ENCODE measurements at places on chromosomes 11 and 22. TPM values are rescaled to one million over a fixed set of nuclear protein-coding genes. Genes with fewer than 3 reads are reported as not detected.

The KCNJ5 gene
- not detected for total RNA-seq

The PRODH gene
- not detected for total RNA-seq

The ACTN3 gene
- total RNA-seq = 0.09 TPM

The OR2D2 gene
- total RNA-seq = 0.78 TPM

The MRGPRX4 gene
- not detected for total RNA-seq

The BAIAP2L2 gene
- total RNA-seq = under 0.01 TPM

The GLYATL1 gene
- 0.69 TPM for total RNA-seq

The C1QTNF6 gene
- 7.7 TPM for total RNA-seq

The MMP11 gene
- total RNA-seq = 15.4 TPM

The MEI1 gene
- 0.28 TPM for total RNA-seq

The DDI1 gene
- not detected for total RNA-seq

The OPCML gene
- 0.89 TPM for total RNA-seq

The TREH gene
- total RNA-seq = not detected

The ZNF280B gene
- total RNA-seq = 2.2 TPM

The OR8H3 gene
- not detected for total RNA-seq

The MMP7 gene
- not detected for total RNA-seq

The MN1 gene
- total RNA-seq = 1.8 TPM

The IL10RA gene
- 0.09 TPM for total RNA-seq

The HMOX1 gene
- total RNA-seq = 90.2 TPM

The OSM gene
- not detected for total RNA-seq

The CRYBA4 gene
- total RNA-seq = not detected

The CBLIF gene
- total RNA-seq = not detected

All from smooth muscle cell of the umbilical artery (primary cell).